ENCODE measurements at places on chromosomes 3 and 15.

DNA sequence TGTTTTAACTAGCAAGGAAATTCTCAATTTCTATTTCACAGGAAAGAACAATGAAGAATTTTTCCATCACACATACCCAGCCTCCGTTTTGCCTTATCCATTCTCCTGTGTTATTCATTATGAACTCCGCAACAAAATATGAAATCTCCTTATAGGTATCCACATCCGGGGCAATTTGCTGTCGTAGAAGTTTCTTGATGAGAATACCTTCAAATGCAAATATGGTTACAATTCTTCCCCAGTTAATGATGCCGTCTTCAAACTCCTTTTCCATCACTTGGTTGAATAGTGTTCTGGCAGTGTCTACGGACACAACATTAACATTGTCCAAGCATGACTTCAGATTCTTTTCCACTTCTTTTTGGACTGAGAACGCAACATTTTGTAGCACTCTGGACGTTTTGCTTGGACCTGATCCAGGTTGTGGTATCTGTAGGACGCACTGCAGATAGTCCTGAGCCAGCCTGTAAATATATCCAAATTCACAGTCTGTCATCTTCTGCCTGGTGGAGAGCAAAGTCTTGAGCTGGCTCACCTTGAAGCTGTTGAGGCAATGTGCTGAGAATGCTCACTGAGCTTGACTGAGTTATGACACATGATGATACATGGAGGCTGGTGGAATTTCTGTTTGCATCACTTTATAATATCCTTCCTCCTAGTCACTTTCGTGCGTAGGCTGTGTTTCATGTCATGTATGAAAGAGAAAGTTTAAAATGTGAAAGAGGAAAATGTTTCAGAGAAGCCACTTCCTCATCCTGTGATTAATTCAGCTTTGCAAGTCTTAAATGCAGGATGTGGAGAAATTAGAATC, at the start of gene BCL2A1:
TSS of gene BCL2A1 (minus strand) at position 573 of the 811 bp plus-strand sequence. CDS start at position 496, 77 bp downstream.
- H3K4me3 ChIP-seq, result peak within 1 kb of the TSS; percentile 87
- no peak for DNase-seq
- H3K36me3 ChIP-seq, result no peaks in the 10 kb centered on the region
- H3K4me1 ChIP-seq, result peaks cover 44% of the 10 kb centered on the region
- H3K27ac ChIP-seq, result peak within 1 kb of the TSS; percentile 68

DNA sequence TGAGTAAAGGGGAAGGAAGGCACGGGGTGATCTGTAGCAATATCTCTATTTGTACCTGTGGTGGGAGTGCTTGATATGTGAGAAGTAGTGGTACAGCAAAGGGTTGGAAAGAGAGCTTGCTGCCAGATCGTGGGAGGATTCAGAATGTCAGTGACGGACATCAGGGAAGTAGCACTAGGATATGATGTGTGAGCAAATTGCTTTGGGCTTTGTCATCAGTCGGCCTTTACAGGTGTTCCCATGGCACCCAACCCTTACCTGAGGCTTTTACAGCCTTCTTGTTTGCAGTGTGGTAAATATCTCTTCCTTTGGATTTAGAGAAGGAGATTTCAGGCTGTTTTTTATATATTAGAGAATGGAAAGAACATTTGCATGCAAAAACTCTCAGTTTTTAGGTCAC, 29.8 kb downstream of the IL1RAP start:
- H3K27ac ChIP-seq, result no peak overlapping the region
- no peak overlapping the region for H3K4me3 ChIP-seq
- H3K27me3 ChIP-seq, result no peaks in the 10 kb centered on the region
- DNase-seq, result no peak
- H3K36me3 ChIP-seq, result no peaks in the 10 kb centered on the region
- H3K4me1 ChIP-seq, result peaks cover 2% of the 10 kb centered on the region

- no peaks in the 10 kb centered on the region for H3K36me3 ChIP-seq
- H3K27ac ChIP-seq, result no peak overlapping the region
- no peak overlapping the region for H3K4me3 ChIP-seq
- DNase-seq, result no peak
These were observed 3.8 kb downstream of the AMIGO3 start for GRCh38 chr3:49715611-49716121.

DNA sequence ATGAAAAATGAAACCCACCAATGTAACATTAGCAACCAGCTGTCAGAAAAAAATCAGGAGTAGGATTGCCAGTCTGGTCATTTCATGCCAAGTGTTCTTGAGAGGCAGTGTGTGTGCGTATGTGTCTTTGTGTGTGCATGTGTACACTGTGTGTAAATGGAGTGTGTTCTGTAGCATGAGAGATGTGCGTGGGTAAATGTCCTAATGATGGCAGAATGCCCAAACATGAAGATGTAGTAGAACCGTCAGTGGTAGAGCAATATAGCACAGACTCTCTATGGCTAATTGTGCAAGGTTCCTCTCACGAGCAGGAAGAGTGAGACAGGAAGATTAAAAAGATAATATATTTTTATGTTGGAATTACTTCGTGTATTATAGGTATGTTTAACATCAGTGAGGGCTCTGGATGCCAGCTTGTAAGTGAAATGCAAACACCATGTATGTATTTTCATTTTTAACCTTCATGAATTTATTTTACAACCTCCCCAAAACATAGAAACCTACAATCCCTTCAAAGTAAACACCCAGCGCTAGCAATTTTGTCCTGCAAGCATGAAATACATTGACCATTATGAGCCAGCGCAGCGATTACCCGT, 1038.7 kb downstream of the IGSF11 start:
- no peak overlapping the region for H3K27ac ChIP-seq
- DNase-seq, result no peak
- no peaks in the 10 kb centered on the region for H3K27me3 ChIP-seq
- H3K4me3 ChIP-seq, result no peak overlapping the region
- H3K4me1 ChIP-seq, result no peaks in the 10 kb centered on the region

- peaks cover 2% of the 10 kb centered on the region for H3K27me3 ChIP-seq
- no peak overlapping the region for H3K27ac ChIP-seq
- no peaks in the 10 kb centered on the region for H3K4me1 ChIP-seq
- H3K4me3 ChIP-seq, result no peak overlapping the region
- DNase-seq, result no peak
These were observed 36.5 kb downstream of the TM4SF18 start for GRCh38 chr3:149296972-149297371.

DNA sequence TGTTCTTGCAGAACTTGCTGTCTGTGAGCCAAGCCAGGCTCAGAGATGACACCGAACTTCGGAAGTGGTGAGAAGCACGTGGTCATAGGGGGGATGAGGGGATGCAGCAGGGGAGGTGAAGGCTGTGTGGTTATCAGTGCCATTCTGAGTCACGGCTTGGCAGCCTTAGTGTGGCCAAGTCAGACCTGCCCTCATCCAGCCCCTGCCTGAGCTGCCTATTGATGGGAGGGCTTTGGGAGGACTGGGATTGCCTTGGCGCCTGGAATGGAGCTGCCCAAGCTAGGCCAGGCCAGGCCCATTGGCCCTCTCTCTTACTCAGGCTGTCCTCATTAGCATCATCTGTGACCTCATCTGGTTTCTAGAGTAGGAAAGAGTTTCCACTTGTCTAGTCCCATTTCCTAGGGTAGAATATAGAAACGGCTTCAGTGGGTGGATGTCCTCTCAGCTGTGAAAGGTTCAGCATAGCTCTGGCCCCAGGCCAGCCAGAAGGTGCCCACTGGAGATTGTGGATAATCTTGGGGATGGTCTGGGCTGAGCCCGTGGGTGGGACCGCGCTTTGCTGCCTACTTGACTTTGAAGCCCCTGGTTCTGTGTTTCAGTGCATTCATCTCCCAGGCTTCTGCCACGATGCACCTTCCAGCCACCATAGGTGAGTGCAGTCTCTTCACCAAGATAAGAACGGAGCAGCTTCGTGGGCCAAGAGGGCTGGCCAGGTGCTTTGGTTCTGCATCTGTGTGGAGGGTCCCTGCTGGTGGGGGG, 7.2 kb downstream of the FAH start:
- H3K27me3 ChIP-seq, result no peaks in the 10 kb centered on the region
- no peaks in the 10 kb centered on the region for H3K36me3 ChIP-seq
- no peak for DNase-seq
- H3K27ac ChIP-seq, result no peak overlapping the region
- peaks cover 7% of the 10 kb centered on the region for H3K4me1 ChIP-seq

- H3K36me3 ChIP-seq, result no peaks in the 10 kb centered on the region
- no peaks in the 10 kb centered on the region for H3K27me3 ChIP-seq
- DNase-seq, result no peak
- H3K4me1 ChIP-seq, result no peaks in the 10 kb centered on the region
These were observed 93.3 kb downstream of the ATP1B3 start for GRCh38 chr3:141969711-141970110.

- H3K27ac ChIP-seq, result no peak overlapping the region
- H3K27me3 ChIP-seq, result no peaks in the 10 kb centered on the region
- no peak overlapping the region for H3K4me3 ChIP-seq
- no peak for DNase-seq
- H3K4me1 ChIP-seq, result peaks cover 9% of the 10 kb centered on the region
These were observed 21.0 kb downstream of the TMEM158 start for GRCh38 chr3:45205126-45205525.

DNA sequence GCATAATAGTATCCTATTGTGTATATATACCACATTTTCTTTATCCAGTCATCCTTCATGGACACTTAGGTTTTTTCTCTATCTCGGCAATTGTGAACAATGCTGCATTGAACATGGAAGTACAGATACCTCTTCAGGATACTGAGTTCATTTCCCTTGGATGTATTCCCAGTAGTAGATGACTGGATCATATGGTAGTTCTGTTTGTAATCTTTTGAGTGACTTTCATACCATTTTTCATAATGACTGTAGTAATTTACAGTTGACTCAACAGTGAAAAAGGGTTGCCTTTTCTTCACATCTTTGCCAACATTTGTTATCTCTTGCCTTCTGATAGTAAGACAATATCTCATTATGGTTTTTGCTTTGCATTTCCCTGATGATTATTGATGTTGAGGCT, 21.8 kb downstream of the MYH15 start:
- H3K27me3 ChIP-seq, result no peaks in the 10 kb centered on the region
- H3K36me3 ChIP-seq, result no peaks in the 10 kb centered on the region
- H3K27ac ChIP-seq, result no peak overlapping the region
- no peak overlapping the region for H3K4me3 ChIP-seq
- DNase-seq, result no peak

- H3K4me3 ChIP-seq, result no peak overlapping the region
- no peaks in the 10 kb centered on the region for H3K36me3 ChIP-seq
- H3K27me3 ChIP-seq, result no peaks in the 10 kb centered on the region
- no peak overlapping the region for H3K27ac ChIP-seq
These were observed 169.5 kb upstream of the CNTN6 start for GRCh38 chr3:923161-923910.

DNA sequence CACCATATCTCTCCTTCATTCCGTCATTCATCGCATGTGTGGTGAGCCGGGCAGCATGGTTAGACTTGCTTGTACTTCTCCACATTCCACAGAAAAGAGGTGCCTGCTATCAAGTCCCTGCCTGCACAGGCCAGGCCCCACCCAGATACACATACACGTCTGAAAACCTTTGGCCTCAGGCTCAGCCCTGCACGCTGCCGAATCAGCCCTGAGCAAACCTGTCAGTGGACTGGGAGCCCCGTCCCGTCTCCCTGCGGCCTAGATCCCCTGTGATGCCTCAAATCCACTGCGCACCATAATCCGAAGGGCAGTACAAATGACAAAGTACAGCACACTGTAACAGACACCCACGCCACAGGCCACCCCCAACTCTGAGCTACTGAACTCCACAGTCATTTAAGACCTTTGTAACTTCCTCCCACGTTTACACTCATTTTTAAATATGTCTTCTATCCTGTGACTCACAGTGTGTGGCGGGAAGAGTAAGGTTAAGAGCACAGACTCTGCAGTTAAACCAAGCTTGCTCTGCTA, 67.1 kb downstream of the MB21D2 start:
- H3K4me3 ChIP-seq, result no peak overlapping the region
- no peaks in the 10 kb centered on the region for H3K36me3 ChIP-seq
- no peak for DNase-seq

GRCh38 chr3:13135811-13136321, 62.6 kb upstream of the IQSEC1 start:
- no peak for DNase-seq
- no peaks in the 10 kb centered on the region for H3K27me3 ChIP-seq
- H3K27ac ChIP-seq, result no peak overlapping the region
- H3K36me3 ChIP-seq, result no peaks in the 10 kb centered on the region

GRCh38 chr3:26100176-26100575, 310.3 kb downstream of the OXSM start:
- H3K27me3 ChIP-seq, result no peaks in the 10 kb centered on the region
- H3K4me3 ChIP-seq, result no peak overlapping the region
- H3K36me3 ChIP-seq, result no peaks in the 10 kb centered on the region
- H3K27ac ChIP-seq, result no peak overlapping the region
- DNase-seq, result no peak
- H3K4me1 ChIP-seq, result no peaks in the 10 kb centered on the region

DNA sequence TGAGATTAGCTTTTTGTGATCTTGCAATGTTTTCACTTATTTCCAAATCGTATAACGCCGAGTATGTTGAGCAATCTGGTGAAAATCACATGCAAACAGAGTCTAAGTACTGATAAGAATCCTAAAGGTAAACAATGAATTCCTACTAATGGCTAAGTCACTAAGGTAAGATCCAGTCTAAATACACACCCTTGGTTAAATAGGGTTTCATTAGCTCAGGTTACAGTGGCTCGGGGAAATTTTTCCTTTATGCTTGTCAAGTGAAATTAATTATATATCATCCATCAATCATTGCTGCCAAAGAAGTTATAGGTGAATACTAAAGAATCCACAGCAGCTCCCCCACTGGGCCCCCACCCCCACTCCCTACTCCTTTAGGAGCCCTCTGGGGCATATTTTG, 139.3 kb downstream of the SOX2 start:
- H3K4me1 ChIP-seq, result no peaks in the 10 kb centered on the region
- H3K4me3 ChIP-seq, result no peak overlapping the region
- H3K36me3 ChIP-seq, result no peaks in the 10 kb centered on the region
- H3K27ac ChIP-seq, result no peak overlapping the region

- H3K4me3 ChIP-seq, result no peak overlapping the region
- no peaks in the 10 kb centered on the region for H3K36me3 ChIP-seq
- no peaks in the 10 kb centered on the region for H3K4me1 ChIP-seq
- no peaks in the 10 kb centered on the region for H3K27me3 ChIP-seq
- no peak for DNase-seq
- H3K27ac ChIP-seq, result no peak overlapping the region
These were observed 38.7 kb downstream of the FAM174B start for GRCh38 chr15:92616621-92617548.

DNA sequence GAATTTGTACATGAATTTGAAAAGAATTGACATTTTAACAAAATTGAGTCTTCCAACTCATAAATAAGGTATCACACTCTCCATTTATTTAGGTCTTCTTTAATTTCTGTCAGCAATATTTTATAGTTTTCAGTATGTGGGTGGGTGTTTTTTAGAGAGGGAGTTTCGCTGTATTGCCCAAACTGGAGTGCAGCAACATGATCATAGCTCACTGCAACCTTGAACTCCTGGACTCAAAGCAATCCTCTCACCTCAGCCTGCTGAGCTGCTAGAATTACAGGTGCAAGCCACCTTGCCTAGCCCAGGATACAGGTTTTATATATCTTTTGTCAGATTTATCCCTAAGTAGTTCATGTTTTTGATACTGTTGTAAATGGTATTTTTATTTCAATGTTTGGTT, 4.6 kb downstream of the WDR93 start:
- H3K36me3 ChIP-seq, result no peaks in the 10 kb centered on the region
- no peak for DNase-seq
- no peak overlapping the region for H3K27ac ChIP-seq
- H3K4me1 ChIP-seq, result peaks cover 9% of the 10 kb centered on the region
- H3K27me3 ChIP-seq, result peaks cover 14% of the 10 kb centered on the region

Measured in CD4-positive, CD25-positive, alpha-beta regulatory T cell (primary cell).